ENCODE measurements at places on chromosomes 16 and 17.

DNA sequence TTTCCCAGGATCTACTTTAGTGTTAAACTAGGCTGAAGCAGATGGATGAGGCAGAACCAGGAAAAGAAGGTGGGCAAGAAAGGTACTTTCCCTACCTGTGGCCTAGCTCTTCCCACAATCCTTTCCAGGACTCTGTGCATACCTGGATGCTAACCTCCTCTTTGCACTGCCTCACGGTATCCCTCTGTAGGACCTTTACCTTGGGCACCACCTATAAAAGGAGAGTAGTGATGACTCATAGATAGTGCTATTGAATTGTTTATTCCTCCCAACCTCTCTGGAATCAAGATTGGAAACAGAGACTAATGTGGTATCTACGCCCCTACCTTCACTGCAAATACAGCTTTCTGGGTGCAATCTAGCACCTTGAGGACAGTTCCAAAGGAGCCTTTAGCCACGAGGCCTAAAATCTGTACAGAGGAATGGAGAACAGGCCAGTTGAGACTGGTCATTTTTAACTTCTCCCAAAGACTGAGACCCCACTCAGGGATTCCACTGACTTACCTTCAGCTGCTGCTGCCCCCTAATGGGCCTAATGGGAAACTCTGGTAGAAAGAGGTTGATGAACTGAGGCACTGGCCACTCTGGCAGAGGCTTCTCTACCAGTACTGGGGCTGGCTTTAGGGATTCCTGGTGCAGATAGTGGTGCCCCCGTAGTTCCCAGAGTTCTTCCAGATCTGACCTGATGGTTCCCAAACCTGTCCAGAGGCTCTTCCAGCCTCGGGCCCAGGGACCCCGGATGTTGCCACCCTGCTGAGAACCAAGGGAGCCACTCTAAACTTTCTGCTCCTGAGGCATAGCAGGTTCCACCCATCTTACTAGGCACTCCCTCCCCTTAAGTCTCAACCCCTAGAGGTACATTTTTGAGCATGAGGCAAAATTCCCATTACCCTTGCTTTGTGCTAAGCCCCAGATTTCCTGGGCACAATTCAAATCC lies 781 bp downstream of the RSKR start:
- DNase-seq: no peak

GRCh38 chr17:74437702-74438101 lies 5.8 kb downstream of the GPRC5C start:
- no peak for DNase-seq

DNA sequence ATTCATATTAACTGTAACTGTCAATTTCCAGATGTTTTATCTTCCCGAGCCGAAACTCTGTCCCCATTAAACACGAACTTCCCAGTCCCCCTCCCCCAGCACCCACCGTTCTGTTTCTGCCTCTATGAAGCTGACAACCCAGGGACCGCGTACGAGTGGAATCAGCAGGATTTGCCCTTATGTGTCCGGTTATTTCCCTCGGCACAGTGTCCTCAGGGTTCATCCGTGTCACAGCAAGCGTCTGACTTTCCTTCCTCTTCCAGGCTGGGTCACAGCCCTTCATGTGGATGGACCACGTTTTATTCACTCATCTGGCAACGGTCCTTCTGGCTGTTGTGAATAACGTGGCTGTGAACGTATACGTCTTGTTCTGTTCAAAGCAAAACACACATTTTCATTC lies 31.3 kb downstream of the METRNL start:
- DNase-seq: no peak

DNA sequence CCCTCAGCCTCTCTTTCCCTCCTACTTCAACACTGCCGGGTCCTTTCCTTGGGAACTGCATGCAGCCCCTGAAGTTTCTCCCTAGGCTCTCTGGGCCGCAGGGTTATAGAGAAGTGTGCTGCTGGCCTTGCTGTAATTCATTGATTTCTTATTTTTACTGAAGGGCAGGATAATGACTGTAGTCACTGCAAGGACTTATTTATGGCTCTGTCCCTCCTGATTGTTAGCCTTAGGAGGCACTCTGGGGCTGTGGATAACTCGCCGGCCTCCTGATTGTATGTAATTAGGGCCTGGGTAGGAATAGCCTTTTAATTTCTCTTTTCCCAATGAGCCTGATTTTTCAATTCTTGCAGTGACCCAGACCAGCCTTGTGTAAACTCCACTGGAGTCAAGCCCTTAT lies 138.3 kb upstream of the CDH13 start:
- DNase-seq: no peak

DNA sequence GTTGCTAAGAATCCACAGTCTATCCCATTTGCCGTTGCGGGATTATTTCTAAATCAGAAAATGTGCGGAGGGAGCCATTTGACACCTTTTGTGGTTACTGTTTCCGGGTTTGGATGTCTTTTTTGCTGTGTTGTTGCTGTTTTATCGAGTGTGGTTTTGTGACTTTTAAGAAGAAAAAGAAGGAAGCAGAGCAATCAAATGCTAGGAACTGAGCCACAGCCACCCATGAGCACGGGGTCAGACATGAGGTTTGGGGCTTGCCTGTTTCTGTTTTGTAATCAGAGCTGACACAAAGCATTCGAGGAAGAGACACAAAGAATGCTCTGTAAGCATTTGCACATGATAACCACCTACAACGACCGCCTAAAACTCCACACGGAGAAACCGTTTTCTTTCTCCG lies 53.1 kb upstream of the CHMP6 start:
- peak; percentile 43 for DNase-seq

DNA sequence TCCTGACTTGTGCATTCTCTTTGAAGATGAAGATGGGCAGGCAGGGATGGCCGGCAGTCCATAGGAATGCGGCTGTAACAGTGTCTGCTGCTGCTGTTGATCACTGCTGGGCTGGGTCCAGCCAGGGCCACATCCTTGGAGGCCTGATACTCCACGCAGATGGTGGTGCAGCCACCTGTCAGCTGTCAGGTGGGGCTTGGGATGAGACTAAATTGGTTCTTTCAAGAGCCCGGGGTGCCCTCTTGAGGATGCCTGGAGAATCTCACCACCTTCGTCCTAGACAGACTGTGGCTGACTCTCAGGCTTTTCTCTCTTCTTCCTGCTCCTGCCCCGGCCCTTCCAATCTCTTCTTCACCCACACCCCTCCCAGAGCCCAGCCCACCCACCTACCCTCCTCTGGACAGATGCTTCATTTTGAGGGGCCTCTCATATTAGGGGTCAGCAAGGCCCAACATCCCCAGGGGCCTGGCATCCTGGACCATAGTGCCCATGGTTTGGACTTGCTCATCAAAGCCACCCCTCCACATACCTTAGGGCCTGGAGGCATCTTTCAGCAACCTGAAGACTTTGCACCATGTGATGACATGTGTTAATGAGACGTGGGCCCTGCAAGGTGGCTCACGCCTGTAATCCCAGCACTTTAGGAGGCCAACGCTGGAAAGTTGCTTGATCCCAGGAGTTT lies 19.1 kb downstream of the OSBPL7 start:
- DNase-seq: peak; percentile 50

DNA sequence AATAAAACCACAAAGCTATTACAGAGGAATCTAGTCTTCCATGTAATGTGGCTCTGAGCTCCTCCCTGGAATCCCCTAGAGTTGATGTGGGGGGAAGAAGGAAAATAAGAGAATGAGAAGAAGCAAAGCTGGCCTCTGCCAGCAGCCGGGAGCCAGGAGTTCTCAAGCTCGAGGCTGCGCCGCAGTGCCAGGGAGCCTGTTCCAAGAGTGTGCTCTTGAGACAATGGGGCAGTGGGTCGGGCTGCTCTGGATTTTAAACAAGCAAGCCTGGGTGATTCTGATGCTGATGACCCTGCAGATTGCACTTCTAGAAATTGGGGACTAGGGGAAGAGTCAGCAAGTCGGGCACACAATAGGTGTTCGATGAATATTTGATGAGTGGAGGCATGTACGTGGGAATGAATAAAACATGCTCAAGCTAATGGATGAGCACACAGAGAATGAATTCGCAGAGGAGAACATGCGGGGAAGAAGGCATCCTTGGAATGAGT lies 119.9 kb downstream of the CMIP start:
- no peak for DNase-seq

DNA sequence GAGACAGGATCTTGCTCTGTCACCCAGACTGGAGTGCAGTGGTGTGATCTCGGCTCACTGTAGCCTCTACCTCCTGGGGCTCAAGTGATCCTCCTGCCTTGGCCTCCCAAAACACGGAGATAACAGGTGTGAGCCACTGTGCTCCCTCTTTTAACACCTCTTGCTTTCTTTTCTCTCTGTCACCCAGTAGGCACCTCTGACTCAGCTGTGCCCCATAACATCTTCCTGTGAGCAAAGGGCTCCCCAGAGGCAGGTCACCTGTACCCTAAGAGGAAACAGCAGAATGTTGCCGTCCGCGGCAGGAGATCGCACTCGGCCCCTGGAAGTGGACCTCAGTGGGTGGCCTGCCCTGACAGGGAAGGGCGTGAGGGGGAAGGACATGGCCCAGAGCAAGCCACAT lies 918 bp upstream of the NLRC3 start:
- no peak for DNase-seq

GRCh38 chr17:50467855-50468303 lies 801 bp downstream of the CHAD start:
- peak; percentile 55 for DNase-seq

GRCh38 chr17:79573196-79573896 lies 37.5 kb downstream of the RBFOX3 start:
- DNase-seq: no peak

DNA sequence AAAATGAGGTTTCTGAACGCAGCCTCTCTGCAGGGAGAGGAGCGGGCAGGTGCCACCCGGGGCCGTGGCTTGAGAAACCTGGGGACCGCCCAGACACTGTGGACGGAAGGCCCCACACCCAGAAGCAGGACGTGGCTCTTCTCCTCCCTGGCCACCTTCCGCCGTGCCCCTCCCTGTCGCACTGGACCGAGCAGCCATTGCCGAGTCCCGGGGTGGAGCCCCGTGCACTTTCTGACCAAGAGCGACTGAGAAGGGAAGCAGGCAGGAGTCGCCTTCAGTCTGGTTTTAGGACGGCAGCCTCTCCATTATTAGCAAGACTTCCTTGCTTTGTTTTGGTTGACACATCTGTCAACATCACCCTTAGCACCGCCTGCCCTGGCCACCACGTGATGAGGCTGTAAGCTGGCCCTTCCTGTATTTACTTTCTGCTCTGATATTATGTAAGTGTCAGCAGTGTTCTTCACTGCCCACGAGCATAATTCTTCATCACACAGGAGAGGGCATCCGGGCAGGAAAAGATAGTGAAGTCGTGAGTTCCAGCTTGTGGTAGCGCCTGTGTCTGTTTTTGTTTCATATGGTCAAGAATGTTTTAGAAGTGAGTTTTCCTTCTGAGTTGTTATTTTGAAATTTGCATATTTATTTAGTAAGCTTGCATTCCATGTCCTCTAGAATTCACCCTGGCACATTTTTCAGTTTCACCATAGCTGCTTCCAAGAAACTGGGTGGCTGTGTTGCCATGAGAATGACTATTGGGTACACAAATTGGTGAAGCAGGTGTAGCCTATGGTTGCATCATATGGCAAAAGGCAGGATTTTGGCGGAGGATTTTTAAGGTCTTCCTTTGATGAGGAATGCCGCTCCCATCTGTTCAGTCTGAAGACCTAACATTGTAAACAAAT lies 1.0 kb downstream of the HERPUD1 start:
- DNase-seq: peak; percentile 92

- DNase-seq: no peak
These were observed 19.2 kb downstream of the STRADA start for GRCh38 chr17:63722403-63722802.

DNA sequence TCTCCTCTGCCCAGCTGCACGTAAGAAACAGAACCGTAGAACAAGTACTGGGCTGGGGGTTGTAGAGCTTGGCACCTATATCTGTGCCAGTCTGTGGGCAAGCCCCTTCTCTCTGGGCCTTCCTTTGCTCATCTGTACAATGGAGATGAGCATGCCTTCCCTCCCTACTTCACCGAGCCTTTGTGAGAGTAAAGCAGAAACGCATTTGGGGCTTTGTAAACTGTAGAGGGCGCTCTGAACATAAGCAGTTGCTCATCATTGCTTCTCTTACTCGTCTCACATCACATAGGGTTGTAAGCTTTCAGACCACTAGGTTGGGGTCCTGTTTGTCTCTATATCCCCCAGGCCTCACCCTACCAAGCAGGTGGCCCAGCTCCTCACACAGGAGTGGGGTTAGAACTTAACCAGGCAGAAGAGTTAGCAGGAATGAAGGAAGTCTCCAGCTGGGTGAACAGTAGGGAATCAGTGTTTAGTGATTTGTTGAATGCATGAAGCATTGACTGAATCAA lies 15.1 kb downstream of the SAMD14 start:
- DNase-seq: no peak

GRCh38 chr17:74485022-74485743 lies 18.7 kb downstream of the CD300A start:
- no peak for DNase-seq

DNA sequence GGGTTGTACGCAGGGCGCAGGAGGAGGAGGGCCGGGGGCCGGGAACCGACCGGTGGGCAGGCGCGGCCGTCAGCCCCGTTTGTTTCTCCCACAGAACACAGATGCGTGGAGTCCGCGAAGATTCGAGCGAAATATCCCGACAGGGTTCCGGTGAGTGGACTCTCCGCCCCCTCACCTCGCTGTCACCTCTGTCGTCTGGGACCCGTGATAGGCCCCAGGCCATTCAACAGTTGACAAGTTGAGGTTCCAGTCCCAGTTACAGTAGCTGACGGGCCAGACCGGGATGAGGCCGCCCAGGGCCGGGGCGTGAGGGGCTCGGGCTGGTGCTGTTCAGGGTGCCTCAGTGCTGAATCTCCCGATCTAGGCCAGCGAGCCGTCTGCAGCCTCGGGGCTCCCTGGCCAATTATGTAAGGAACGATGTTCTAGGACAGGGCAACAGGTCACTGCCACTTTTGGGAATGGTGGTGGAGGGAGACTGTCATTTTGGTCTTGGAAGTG lies 628 bp downstream of the GABARAPL2 start:
- DNase-seq: no peak

DNA sequence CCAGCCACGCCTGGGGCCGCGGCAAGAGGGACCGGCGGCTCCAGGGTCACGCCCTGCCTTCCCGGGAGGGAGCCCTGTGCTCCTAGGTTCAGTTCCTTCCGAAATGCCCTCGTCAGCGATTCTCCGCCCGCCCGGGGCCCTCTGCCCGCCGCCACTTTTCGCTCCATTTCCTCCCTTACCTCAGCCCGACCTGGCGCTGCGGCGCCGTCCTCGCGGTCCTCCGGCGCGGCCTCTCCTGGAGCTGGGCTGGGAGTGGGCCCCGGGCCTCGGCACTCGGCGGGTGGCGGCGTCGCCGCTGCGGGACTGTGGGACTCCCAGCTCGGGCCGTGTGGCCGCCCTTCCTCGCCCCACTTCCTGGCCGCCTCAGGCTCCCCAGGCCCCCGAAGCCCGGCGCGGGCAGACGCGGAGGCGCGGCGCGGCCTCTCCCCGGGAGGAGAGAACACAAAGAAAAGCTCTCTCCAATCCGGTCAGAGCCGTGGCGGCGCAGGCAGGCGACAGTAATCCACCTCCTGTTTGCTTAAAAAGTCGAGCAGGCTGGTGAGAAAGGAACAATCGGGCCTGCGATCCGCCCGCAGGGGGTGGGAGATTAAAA lies 1.6 kb downstream of the BAHCC1 start:
- no peak for DNase-seq
